Stimulated activated CD4-positive, alpha-beta T cell treated with anti-CD3 and anti-CD28 coated beads, Interleukin-4, amount 100 ng/mL, for 24 hours (primary cell): ENCODE measurements at places on chromosomes 13 and 19.

DNA sequence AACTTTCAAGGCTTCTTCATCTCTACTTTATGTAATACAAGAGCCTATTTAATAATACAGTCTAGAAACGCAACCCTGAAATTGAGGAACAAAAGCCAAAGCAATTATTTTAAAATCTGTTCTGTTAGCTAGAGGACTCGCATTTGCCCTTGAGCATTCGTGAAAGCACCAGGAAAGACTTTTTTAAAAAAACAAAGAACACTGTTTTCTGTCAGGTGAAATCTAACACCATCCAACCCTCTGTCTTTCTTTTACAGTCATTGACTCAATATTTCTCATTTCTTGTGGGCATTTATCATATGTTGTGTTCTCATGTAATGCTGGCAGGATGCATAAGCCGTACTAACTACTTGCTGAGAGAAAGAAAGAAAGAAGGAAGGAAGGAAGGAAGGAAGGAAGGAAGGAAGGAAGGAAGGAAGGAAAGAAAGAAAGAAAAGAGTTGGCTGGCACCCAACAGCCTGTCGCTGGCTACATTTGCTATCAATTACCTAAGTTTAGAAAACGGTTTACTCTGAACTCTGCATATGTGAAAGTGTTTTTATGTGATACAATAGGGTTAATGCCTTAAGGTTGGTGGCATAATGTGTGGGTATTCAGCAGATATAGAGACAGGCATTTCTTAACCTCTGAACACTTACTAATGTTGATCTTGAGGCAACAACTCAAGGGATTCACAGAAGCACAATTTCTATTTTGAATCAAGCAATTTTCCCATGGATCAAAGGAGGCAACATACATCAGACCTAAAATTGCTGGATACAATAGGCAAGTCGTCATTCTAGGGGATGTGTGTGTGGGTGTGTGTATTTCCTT lies 445.4 kb downstream of the DCT start:
- no peak for DNase-seq

DNA sequence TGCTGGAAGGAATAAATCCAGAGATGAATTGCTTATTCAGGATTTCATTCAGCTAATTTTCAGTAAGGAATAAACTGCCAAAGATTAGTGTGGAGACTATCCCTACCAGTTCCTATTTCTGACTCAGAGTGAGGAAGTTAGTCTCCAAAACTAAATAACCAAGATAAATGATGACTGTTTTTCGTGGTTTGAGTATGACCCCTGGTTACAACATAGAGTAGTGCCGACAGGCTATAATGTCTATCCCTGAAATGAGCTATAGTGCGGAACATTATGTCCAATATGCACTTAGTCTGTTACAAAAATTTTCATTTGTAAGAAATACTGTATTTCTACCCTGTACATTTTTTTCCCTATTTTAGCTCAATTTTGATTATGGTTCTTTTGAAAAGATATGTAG lies 51.4 kb downstream of the NBEA start:
- no peak for DNase-seq

- DNase-seq, result peak; percentile 65
Measured at GRCh38 chr13:52127783-52128702, 830 bp downstream of the NEK5 start.

DNA sequence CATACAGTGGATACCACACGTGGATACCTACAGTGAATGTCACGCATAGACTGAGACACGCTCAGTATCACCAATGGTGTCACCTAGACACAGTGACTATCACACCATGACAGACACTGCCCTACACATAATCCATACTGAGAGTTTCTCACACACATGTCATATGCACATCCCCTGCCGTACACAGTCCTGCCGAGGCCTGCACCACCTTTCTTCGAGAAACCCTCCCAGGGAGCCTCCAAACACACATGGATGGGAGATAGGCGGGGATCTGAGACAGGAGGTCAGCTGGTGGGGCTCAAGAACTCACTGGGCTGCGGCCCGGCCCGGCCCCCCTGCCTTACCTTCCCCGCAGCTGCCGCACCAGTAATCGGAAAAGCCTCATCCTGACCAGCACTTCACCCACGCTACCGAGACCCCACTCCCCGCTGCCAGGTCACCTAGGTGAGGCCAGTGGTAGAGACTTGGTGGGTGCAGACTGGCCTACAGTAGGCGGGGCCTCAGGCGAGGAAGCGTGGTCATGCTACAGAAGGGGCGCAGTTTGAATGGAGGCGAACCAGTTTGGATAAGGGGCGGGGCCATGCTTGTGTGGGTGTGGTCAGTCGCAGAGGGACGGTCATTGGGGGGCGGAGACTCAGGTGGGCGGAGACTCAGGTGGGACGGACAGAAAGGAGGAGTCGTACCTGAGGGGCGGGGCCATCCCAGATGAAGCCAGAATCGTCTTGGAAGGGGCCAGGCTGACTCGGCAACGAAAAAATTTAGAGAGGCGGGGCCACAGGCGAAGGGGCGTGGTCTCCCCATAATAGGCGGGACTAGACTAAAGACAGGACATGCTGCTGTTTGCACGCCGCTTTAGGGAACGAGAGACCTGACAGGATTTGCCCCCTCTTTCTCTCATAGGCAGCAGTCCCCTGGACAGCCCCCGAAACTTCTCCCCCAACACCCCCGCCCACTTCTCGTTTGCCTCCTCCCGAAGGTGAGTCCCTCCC lies 2.1 kb downstream of the MAST1 start:
- peak; percentile 36 for DNase-seq

- no peak for DNase-seq
Measured at GRCh38 chr13:75554981-75555380, 5.4 kb downstream of the UCHL3 start.

DNA sequence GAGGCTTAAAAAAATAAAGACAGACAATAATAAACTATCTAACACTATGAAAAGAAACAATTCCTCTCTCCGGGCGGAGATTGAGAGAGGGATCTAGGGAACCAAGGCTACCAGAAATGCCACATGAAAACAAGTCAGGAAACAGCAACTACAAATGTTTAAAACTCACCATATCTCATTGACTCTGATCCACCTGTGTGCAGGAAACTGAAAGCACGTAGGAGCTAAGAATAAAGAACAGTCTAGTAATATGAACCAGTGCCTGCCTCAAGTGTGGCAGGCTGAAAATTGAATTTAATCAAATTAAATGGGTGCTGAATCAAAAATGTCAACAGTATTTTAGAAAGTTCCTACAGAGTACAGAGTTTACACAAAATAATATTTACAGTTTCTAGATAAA lies 1701.0 kb downstream of the SLITRK5 start:
- no peak for DNase-seq

- DNase-seq, result no peak
Measured at GRCh38 chr19:58557221-58558065, 968 bp downstream of the UBE2M start.

DNA sequence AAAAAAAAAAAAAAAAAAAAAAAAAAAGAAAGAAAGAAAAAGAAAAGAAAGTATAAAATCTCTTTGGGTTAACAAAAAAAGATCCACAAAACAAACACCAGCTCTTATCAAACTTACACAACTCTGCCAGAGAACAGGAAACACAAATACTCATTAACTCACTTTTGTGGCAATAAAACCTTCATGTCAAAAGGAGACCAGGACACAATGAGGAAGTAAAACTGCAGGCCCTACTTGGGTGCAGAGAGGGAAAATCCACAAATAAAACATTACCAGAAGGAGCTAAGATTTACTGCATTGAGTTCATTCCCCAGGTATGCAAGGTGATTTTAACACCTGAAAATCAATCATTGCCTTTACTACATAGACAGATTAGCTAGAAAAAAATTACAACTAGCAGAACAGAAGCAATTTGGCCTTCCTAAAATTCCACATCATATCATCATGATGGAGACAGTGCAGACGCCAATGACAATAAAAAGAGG lies 9.6 kb upstream of the CEACAM5 start:
- no peak for DNase-seq

GRCh38 chr19:18587561-18587960 lies 1.0 kb upstream of the REX1BD start:
- no peak for DNase-seq

DNA sequence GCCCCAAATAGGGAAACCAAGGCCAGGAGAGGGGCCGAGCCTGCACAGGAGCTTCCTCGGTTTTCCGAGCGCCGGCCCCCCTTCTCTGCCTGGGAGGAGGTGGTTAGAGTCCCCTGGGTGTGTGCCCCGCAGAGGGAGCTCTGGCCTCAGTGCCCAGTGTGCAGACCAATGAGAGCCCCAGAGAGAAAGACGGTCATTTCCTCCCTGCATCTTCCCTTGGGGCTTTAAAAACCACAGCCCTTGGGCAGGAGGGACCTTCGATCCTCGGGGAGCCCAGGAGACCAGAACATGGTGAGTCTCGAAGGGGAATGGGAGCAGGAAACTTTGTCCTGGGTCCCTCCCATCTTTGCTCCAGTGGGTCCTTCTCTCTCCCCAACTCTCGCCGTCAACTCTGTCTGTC lies at the start of gene C5AR1:
TSS of gene C5AR1 (plus strand) at position 254 of the 400 bp plus-strand sequence. CDS start at position 289, 35 bp downstream.
- no peak for DNase-seq

- peak; percentile 37 for DNase-seq
Measured at GRCh38 chr19:38850976-38851621, 1.3 kb upstream of the HNRNPL start.

DNA sequence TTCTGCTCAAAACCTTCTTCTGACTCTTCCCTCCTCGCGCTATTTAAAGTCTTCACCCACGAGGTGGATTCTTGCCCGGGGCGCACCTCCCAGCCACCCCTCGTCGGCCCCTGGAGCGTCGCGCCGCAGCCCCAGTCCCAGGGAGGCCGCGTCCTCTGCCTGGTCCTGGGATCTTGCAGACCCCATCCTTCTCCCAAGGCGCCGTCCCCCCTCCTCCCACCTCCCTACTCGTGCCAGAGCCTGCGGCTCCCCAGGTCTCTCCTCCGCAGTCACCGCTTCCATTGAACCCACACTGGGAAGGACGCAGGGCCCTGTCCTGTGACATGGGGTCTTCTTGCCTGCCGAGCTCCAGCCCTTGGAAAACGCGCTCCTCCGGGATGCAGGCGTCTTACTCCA lies 486 bp downstream of the ZNF808 start:
- no peak for DNase-seq

GRCh38 chr19:50669302-50670101 lies 20.3 kb downstream of the C19orf81 start:
- peak; percentile 44 for DNase-seq

GRCh38 chr19:36120984-36121358 lies 5.7 kb downstream of the TBCB start:
- DNase-seq, result no peak

- no peak for DNase-seq
Measured at GRCh38 chr19:50273821-50274220, 55.4 kb downstream of the KCNC3 start.

- DNase-seq, result no peak
Measured at GRCh38 chr13:98461486-98462240, 115.2 kb downstream of the STK24 start.

GRCh38 chr19:34844277-34844676 lies 71.3 kb upstream of the ZNF599 start:
- no peak for DNase-seq

- no peak for DNase-seq
Measured at GRCh38 chr19:39846678-39847486, 703 bp upstream of the FBL start.

DNA sequence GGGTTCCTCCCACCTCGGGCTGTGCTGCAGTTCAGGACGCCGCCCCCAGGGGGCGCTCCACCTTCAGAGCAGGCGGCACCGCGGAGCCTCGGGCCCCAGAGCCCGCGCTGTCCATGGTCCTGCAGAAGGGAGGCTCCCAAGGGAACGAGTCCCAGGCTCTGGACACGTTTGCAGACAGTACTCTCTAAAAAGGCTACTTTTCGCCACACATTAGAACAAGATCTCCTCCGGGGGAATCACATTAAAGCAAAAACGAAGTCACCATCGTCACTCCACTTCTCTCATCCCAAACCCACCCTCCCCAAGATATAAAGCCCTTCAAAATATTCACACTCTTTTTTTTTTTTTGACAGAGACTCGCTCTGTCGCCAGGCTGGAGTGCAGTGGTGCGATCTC lies 4.6 kb upstream of the SIGLEC10 start:
- DNase-seq, result peak; percentile 91

GRCh38 chr13:52944697-52945096 lies 83.9 kb upstream of the OLFM4 start:
- DNase-seq, result no peak

GRCh38 chr19:4584670-4585460 lies 25.4 kb upstream of the SEMA6B start:
- DNase-seq, result no peak
